ENCODE measurements at places on chromosomes 3 and 15.

GRCh38 chr3:33993631-33994030 is 195.2 kb downstream of the PDCD6IP start:
- DNase-seq: no peak

- DNase-seq: no peak
Measured at GRCh38 chr15:62601777-62602545, 436.9 kb upstream of the C2CD4B start.

DNA sequence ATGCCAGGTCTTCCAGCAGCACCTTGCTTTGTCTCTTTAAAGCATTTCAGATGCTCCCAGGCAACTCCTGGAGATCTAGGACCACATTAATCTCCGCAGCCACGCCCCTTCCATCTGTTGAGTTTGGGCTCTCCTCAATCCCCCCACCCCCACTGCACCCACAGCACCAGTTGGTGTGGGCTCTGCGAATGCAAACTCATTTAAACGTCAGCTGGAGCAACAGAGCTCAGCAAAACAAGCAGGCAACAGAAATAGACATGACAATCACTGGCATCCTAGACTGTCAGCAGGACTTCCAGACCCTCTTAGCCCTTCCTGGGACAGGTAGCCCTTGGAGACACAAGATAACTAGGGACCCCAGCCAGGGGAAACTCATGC is 106.9 kb downstream of the LSM3 start:
- no peak for DNase-seq

- no peak for DNase-seq
Measured at GRCh38 chr3:193589616-193590015, 3.4 kb upstream of the OPA1 start.

GRCh38 chr15:56523521-56523920 is 58.6 kb upstream of the MNS1 start:
- no peak for DNase-seq

DNA sequence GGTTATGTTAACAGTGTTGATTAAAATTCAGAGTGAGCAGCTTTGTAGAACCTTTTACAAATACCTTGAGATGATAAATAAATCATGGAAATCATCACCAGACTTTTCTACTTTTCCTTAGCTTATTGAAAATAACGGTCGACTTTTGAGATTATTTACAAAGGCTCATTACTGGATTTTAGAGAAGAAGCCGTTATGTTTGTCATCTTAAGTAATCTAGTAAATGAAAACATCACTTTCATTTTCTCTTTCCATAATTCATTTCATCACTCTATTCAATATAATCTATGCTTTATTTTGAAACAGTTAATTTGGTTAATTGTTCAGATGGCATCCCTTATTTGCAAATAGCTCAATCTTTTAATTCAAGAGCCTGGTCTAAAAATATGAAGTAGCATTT is 3.6 kb downstream of the PLCL2 start:
- DNase-seq: no peak

- DNase-seq: no peak
Measured at GRCh38 chr3:23198801-23199200, 4.3 kb upstream of the UBE2E2 start.

GRCh38 chr15:79863886-79864285 is 32.9 kb downstream of the MTHFS start:
- DNase-seq: no peak

- DNase-seq: no peak
Measured at GRCh38 chr15:29528276-29528675, 258.7 kb upstream of the NSMCE3 start.

DNA sequence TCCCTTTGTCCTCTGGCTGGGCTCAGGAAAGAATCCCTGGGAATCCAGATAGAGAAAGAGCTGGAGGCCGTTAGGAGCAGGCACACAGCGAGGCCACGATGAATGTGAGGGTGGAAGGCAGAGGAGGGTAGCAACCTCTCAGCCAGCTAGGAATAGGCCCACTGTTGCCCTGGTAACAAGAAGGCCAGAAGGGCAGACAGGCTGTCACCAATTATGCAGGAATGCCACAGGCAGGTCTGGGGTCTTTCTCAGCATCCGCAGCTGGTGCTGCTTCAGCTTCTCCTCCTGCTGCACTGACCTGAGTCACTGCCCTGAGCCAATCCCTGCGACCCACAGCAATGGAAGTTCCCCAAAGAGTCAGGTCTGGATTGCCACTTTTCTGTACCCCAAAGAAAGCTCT is 62.8 kb upstream of the C3orf80 start:
- DNase-seq: no peak

Measured in NCI-H345 (cell line).